ENCODE measurements at places on chromosomes 2 and 18.

DNA sequence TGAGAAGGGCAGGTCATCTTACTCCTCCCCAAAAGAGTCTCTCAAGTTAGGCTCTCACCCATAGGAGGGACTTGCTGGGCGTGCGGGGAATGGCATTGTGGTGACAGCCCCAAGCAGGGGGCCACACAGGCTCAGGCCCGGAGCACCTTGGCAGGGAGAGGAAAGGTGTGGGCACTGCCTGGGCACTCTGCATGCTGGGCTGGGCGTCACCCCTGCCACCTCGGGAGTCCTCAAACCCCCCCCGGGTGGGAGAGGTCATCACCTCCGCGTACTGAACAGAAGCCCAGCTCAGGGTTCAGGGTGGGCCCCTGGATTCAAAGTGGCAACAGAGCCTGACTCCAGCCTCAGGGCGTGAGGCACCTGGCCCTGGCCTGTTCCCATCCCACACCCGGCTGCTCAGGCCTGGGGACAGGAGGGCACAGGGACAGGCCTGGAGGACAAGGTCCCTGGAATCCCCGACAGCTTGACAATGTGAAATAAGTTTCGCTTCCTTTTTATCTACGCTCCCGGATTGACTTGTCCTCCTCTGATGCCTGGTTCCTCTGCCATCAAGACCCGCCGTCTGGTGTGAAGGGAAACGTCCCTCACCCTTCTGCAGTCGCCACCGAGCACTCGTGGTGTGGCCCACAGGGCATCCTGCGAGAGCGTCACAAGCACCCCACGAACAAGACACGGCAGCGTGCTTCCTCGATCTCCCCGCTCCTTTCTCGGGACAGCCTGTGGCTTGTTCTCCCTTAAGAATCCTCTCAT is 97.8 kb downstream of the HDAC4 start:
- no peak for DNase-seq

DNA sequence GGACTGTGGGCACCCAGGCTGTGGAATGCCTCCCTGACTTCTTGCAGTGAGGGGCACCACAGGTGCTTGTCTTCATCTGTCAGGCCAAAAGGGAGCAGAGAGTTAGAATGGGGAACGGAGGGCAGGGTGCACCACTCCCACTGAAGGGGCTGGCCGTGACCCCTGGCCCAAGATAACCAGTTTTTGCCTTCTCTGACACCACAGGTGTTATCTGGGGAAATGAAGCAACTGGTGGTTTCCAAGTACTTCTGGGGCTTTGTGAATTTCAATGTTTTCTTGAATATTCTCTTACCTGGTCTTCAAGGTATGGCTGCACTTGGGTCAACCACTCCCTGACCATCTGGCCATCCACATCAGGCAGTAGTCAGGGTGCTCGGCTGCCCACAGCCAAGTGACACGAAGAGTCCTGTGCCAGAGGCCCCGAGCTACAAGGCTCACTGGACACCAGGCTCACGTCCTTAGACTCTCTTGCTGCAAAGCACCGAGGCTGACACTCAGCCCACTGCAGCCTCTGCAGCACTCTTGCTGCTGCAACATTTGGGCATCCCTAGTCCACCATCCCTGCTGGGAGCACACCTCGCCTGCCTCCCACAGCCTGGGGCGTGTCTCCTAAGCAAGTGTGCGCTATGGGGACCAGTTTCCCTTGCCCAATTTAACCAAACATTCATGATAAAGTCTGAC is 57.0 kb downstream of the FAM178B start:
- no peak for DNase-seq

DNA sequence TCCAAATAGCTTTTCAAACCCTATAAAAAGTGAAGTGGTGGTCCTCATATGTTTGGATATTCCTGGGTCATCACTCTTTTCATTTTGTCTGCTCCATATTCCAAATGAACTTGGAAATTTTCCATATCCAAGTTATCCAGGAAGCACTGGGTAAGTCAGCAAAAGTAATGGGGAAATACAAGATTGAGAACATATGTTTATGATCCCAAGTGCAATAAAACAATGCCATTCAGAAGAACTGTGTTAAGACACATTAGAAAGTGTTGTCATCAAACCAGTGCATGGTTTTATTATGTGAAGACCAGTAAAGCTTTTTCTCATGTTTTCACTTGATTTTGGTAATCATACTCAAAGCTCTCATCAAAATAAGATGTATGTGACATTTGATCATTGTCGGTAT is 363.4 kb downstream of the RPRM start:
- no peak for DNase-seq

DNA sequence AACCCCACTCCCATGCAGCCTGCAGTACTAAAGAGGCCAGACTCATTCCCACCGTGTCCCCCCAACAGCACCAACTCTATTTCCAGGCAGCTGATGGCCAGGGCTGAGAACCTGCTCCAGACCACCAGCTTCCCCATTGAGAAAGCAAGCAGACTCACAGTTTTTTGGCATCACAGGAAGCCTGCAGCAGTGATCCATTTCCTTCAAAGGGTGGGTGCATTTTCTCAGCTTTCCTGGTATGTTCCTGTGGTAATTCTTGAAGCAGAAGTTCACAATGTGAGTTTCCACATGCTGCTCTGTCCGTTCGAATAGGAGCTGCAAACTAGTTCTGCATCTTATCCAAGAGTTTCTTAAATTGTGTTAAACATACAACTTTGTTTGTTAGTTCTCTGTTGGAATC is 1249.6 kb upstream of the FAM98A start:
- no peak for DNase-seq

GRCh38 chr2:48504647-48505327 is 25.2 kb upstream of the STON1 start:
- no peak for DNase-seq

DNA sequence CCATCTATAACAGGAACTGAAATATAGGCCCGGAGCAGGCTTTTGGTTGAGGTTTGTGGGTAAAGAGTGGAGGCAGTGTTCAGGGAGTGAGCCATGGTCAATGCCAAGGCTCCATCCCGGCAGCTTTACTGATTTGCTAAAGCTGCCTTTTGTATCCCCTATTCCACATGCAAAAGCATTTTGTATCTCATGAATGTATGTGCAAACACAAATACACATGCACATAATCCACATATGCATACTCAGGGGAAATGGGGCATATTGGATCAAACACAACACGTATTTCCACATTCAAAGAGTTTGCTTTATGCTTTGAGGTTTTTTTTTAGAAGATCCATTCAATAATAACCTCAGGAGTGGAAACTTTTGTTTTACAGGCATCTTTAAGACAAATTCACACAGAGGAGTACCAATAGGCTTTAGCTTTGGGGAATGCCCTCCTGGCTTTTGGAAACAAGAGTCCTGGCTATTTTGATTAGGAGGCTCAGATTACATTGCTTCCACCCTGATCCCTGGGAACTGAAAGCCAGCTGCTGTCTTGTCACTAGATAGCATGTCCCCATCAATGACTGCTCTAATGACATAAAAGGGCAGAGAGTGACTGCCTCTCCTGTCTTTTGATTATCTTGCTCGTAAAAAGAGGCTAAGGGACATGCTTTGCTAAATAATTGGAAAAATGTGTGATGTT is 263.2 kb downstream of the EN1 start:
- DNase-seq, result peak; percentile 4

- DNase-seq, result no peak
These were observed 1.1 kb upstream of the SNTG2 start for GRCh38 chr2:949384-950079.

DNA sequence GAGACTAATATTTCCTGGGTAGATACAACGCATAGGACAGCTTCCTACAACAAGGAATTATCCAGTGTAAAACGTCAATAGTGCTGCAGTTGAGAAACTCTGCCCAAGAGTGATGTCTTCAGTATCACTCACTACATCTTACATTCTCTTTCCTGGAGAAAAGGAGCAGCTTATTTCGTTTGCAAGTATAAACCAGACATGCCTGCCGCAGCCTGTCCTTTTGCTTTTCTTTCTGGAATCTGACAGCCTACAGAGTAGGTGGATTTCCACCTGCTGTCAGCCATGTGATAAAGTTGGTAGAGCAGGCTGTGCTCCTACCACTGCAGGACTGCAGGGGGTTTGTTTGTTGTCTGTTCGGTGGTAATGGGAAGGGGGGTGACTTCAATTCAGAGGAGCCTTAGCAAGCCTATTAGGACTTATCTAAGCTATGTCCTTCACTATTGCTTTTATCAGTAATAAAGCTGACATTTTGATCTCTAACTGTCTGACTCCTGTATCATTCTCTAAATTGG is 439.1 kb downstream of the GRB14 start:
- no peak for DNase-seq

DNA sequence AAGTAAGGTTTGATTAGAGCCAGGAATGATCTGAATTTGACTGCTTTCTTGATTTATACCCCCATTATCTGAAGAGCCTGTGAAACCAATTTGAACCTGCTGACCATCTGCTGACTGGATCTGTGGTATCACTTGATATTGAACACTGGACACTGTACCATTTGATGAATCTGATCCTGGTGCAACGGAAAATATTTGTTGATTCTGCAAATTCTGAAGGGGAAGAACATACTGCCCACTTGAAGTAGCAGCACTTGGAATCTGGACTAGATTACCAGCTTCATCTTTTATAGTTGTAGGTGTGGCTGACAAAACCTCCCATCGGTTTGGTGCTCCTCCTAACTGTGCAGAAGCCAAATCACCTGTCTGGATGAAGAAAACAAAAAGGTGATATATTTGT is 9.3 kb downstream of the SP3 start:
- DNase-seq, result no peak

DNA sequence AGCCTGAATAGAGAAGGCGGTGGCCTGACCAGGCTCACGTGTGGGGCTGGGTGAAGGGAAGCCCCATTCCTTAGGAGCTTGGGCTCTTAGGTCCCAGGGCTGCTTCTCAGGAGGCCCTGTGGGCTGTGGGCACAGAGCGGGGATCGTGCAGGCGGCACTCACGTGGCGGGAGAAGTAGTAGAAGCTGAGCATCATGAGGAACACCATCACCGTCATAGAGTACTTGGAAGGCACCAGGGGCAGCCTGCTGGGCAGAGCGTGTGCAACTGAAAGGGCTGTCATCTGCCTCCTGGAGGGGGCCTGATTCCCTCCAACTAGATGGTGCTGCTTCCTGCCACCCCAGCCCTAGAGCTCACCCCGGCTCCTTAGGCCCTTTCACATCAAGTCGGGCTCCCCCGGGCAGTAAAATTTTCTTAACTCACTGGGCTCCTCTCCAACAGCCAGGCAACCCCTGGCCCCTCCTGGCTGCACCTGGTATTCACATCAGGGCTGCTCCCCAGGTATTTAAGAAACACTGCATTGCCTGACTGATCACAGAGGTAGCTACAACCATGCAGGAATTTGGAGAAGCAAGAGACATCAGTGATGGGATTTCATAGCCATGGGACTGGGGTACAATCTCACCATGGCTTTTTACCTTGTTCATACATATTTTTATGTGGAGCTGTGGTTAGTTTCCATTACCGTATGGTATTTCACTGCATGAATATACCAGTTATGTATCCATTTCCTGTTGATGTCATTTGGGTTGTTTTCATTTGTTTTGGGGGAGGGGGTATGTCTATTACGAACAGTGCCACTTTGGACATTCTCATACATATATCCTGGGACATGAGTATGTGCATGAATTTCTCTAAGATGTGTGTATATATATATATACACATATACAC is 32.9 kb downstream of the CENPO start:
- no peak for DNase-seq

DNA sequence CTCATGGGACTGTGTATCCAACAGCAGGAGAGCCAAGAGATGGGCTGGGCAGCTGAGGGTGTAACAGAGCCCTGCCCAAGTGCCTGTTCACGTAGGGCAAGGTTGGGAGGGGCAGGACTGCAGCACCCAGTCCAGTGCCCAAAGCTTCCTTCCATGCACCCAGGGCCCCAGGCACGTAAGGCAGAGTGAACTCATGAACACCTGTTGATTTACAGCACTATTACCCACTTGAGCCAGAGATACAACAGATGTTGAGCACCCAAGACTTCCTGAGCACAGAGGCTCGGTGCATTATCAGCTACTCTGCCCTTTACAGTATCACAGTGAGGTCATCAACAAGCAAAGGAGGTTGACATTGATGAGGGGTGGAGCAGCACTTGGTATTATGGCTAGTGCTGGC is 50.2 kb upstream of the FHL2 start:
- DNase-seq, result peak; percentile 40

DNA sequence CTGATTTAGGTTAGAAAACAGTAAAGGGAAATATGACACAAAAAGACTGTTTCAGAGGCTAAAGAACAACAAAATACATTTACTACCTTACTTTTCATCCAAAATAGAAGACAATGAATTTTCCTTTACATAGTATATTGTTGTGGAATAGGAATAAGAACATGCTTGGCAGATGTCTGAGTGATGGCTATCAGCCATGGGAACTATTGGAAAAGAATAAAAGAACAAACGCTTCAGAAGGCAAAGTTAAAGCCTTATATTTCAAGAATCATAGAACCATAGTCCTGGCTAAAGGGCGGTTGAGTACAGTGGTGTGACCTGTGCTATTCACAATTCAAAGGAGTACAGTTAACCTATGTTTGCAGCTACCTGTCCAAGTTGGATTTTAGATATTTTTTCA is 73.9 kb upstream of the NRXN1 start:
- no peak for DNase-seq

- peak; percentile 52 for DNase-seq
These were observed 84.8 kb upstream of the PIK3C3 start for GRCh38 chr18:41870191-41870590.

DNA sequence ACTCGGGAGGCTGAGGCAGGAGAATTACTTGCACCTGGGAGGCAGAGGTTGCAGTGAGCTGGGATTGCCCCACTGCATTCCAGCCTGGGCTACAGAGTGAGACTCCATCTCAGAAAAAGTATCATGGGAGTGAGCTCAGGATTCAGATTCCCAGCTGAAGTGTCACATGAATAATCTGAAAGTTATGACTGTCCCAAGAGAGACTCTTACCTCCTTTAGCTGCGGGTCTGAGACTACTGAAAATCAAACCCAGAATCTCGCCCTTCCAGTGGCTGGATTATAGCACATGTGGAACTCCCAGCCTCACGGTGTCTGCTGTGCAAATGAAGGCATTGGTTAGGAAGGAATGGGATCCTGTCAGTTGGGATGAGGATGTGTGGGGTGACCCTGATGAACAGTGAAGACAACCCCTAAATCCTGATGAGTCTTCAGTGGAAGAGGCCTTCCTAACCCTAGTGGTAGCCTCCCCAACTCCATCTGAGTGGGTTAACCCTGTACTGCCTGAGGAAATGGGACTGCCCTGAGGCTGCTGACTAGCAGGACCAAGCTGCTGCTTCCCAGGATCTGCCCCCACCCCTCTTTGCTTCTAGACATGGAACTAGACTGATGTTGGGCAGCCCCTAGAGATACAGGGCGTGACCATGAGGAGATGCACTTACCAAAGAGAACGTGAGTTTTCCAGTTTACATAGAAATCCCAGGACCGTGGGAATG is 16.5 kb downstream of the BOK start:
- no peak for DNase-seq

DNA sequence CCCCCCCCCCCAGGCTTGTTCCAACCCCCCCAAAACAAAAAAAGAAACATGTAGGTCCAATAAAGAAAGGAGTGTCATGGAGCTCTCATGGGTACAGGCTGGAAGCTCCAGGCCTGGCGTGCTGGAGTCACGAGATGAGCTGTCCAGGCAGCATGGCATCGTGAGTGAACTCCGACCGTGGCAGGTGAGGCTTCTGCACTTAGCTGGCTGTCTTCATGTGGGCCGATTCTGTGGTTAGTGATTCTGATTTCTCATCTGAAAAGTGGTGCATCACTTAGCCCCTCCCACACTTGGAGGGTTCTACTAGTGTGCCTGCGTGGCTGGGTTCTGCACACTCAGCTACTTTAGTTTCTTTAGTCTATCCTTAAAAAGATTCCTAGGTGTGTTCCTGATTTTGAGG is 126.4 kb upstream of the MGAT5 start:
- no peak for DNase-seq
